ENCODE measurements at places on chromosomes 6 and 20.

GRCh38 chr20:49171909-49172308, 16.2 kb downstream of the STAU1 start:
- DNase-seq = no peak

- no peak for DNase-seq
These were observed 131.2 kb upstream of the FAM184A start for GRCh38 chr6:119209452-119210205.

- peak; percentile 91 for DNase-seq
These were observed 309.3 kb downstream of the PRL start for GRCh38 chr6:21987501-21987957.

GRCh38 chr6:139406577-139407343, 32.3 kb upstream of the CITED2 start:
- peak; percentile 9 for DNase-seq

GRCh38 chr20:38825901-38826625, 20.6 kb downstream of the PPP1R16B start:
- no peak for DNase-seq

- no peak for DNase-seq
These were observed 2.1 kb downstream of the HLA-G start for GRCh38 chr6:29829766-29830165.

DNA sequence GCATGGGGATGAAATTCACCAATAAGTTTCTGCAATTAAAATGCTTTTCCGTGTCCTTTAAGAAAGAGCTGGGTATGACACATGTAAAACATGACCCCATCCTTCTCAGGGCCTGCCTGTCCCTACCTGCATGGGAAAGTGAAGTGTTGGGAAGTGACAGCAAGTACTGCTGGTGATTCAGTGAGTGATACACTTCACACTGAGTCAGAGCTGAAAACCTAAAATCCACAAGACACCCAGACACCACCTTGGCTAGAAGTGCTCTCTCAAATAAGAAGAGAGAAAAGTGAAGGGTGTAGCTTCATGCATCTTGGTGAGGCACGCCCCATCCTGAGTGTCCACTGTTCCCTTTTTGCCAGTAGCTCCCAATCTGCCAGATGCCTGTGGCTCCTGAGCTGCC, 3.3 kb downstream of the RAB22A start:
- no peak for DNase-seq

- no peak for DNase-seq
These were observed 96.9 kb downstream of the TCP11 start for GRCh38 chr6:35044145-35044745.

GRCh38 chr6:28922821-28923317, 916 bp downstream of the TRIM27 start:
- DNase-seq = peak; percentile 45

- no peak for DNase-seq
These were observed 40.0 kb upstream of the TRDN start for GRCh38 chr6:123676793-123677192.

GRCh38 chr6:167244991-167245390, 46.1 kb upstream of the UNC93A start:
- DNase-seq = no peak

DNA sequence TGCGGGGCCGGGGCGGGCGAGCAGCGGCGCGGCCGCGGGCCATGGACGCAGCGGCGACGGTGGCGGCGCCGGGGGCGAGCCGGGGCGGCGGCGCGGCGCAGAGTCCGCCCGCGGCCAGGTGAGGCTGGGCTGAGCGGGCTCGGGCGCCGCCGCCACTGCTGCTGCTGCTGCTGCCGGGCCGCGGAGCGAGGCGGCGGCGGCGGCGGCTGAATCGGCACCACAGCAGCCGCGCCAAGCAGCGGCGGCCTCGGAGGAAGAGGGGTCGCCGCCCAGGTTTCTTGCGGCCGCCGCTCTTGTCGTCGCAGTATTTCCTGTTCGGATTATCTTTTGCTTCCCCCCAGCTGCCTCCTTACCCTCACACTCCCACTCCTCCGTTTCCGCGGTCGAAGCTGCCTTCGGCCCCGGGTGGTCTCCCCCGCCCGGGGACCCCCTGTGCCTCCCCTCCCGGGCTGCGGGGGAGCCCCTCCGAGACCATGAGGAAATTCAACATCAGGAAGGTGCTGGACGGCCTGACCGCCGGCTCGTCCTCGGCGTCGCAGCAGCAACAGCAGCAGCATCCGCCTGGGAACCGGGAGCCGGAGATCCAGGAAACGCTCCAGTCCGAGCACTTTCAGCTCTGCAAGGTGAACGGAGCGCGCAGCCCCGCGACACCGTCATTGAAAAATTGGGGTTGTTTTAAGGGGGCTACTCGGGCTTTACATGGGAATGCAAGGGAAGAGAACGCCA, at the start of gene STXBP5:
TSS of gene STXBP5 (plus strand) at position 358 of the 726 bp plus-strand sequence. CDS start at position 474, 116 bp downstream.
- peak; percentile 54 for DNase-seq

GRCh38 chr6:8240301-8240700, 138.0 kb upstream of the EEF1E1 start:
- peak; percentile 69 for DNase-seq

- DNase-seq = peak; percentile 46
These were observed 102.2 kb downstream of the UNC5CL start for GRCh38 chr6:40936818-40937251.

- DNase-seq = no peak
These were observed 173.2 kb downstream of the PDE7B start for GRCh38 chr6:136024711-136025110.

DNA sequence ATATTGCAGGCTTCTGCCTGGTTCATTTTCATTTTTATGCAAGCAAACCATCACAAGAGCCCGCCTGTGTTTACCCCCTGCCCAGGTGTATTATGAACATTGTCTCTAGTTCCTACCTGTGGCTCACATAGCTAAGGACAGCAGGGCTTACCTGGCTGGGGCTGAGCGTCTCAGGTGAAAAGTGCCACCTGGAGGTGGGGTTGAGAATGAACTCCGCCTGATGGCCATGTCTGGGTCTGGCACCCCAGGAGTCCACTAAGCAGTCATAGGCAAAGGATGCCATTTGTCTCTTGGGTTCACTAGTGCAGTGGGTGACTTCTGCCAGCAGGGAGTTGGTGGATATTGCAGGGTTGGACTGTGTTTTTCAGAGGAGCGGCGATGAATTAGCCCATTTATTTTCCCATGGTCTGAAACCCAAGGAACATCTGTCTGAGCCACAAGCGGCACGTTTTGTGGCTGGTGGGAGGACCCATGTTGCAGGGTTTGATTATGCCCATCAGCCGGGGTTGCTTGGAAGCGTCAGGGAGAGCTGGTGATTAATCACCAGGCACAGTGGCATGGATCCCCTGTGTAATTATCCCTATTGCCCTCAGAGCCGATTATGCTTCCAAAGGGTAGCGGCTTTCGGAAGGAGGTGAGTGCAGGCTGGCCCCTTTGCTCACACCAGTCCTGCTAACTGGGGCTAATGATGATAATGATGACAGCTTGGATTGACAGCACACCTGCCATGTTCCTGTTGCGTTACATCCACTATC, 92.1 kb downstream of the CDH26 start:
- peak; percentile 13 for DNase-seq

DNA sequence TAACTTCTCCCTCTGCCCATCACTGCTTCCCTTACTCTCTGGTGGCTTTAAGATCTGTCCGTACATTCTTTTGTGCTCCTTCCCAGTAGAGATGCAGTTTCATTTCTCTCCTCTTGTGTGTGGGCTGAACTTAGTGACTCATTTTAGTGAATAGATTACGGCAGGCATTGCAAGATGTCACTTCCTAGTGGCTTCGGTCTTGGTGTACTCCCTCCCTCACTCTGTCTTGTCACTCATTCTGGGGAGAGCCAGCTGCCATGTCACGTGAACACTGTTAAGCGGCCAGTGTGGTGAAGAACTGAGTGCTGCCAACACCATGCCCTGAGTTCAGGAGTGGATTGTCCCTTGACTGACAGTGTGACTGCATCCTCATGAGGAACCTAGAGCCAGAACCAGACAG, 115.9 kb downstream of the OTOR start:
- peak; percentile 36 for DNase-seq

DNA sequence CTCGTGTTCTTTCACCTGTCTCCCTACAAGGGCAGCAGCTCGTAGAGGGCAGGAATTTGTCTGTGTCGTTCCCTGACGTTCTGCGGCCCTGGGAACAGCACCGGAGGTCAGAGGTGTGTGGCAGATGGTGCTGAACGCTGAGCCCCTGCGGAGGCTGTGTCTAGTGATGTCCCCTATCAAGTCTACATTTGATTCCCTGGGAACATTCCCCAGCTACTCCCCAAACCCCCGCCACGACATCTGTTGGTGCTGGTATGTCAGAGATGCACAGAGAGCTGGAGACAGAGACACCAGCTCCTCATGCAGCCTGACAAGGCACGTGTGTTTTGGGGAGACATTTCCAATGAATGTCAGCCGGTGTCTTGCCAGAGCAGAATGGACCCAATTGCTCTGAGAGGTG, 7.7 kb downstream of the PMEPA1 start:
- no peak for DNase-seq

GRCh38 chr6:168826726-168827585, 386.0 kb downstream of the SMOC2 start:
- no peak for DNase-seq

DNA sequence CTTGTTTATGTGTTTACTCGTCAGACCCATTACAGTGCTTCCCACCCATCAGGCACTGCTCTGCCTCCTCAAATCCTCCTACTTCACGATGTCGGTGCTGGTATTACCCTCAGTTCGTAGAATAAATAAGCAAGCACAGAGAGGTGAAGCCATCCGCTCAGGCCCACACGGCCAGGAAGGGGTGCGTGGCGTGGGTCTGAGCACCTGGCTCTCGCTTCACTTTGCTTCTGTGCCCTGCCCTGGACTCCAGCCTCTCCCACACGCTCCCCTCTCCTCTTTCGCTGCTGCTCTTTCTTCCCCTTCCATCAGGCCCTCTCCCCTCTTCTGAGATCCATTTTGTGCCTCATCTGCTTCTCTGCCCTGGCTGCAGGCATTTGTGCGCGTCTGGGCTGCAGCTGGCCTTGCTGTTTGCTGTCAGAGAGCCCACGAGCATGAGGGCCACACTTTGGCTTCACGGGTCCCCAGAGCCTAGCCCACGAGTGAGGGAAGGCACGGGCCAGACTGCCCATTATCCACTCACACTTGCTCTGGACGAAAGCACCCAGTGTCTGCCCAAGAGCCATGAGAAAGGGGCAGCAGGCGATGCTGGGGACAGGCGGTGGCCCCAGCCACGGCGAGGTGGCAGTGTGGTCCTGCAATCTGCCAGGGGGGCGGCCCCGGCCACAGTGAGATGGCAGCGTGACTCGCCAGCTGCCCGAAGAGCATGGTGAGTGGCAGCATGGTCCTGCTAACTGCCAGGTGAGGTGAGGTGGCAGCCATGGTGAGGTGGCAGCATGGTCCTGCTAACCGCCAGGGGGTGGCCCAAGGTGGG, 96.2 kb upstream of the MPC1 start:
- no peak for DNase-seq

GRCh38 chr20:48605364-48606171, 222.2 kb downstream of the PREX1 start:
- no peak for DNase-seq

- no peak for DNase-seq
These were observed 208.0 kb downstream of the EYA2 start for GRCh38 chr20:47102629-47103028.

DNA sequence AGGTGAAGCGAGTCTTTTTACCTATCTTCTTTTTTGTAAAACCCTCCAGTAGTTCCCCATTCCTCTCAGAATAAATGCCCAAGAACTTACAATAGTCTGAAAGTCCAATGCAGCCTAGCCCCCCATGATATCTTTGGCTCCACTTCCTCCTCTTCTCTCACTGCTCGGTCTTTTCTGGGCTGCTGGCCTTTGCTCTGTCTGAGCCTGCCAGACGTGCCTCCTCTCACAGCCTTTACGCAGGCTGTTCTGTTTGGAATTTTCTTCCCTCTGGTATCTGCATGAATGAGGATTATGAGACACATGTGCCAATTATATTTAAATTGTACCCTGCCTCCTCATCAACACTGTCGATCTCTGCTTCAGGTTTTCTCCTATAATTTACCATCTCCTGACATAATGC, 174.1 kb downstream of the EYA4 start:
- no peak for DNase-seq

GRCh38 chr20:37895166-37895565, 7.8 kb upstream of the VSTM2L start:
- no peak for DNase-seq

DNA sequence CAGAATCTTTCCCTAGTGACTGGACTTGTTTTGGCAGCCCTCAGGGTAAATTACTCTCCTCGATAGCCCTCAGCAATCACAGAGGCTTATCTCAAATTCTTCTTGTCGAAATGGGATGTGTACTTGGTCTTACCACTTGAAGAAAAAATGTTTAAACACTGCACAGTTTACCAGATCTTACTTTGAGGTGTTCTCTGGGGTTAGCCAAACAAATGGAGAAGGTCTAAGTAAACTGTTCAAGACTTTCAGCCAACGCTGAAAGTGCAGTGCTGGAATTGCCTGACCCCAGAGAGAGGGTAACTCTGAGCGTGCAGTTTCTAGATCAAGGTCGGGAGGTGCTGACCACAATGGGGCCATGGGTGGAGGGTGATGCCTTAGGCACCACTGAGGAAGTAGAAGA, 39.2 kb downstream of the MYLIP start:
- DNase-seq = no peak

- no peak for DNase-seq
These were observed 93.6 kb downstream of the PCSK2 start for GRCh38 chr20:17320456-17320855.

DNA sequence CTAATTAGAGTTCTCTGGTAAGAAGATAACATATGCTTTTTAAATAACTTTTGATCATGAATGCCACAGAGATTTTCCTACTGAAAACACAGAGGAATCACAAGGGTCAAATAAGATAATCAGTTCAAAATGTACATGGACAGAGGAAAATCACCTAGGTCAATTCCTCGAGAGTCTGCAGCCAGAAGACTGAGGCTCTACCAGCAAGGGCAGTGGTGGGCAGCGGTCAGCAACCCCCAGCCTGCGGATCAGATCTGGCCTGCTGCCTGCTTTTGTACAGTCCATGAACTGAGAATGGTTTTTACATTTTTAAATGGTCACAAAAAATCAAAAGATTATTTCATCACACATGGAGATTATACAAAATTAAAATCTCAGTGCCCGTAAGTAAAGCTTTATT, 79.0 kb downstream of the FYN start:
- no peak for DNase-seq

DNA sequence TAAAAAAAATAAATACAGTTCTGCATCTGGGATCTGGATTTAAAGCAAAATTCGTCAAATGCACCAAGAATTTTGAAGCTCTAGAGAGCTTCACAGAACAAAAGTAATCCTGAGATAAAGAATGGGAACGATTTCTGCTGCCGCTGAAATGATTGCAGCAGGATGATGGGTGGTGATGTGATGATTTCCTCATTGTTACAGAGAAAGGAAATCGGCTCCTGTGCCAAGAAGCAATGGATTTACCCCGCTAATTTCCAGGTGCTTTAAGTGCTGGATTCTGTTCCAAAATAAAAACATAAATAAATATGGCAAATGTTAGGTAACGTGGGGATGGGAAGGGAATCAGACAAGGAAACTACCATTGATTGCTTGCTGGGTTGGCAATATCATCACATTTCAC, 1067.9 kb upstream of the MAP3K7 start:
- DNase-seq = no peak

Data from ACHN (cell line).